ENCODE measurements at places on chromosomes 3 and 15.

GRCh38 chr3:112002096-112002971, 3.6 kb downstream of the TAGLN3 start:
- no peak for DNase-seq

DNA sequence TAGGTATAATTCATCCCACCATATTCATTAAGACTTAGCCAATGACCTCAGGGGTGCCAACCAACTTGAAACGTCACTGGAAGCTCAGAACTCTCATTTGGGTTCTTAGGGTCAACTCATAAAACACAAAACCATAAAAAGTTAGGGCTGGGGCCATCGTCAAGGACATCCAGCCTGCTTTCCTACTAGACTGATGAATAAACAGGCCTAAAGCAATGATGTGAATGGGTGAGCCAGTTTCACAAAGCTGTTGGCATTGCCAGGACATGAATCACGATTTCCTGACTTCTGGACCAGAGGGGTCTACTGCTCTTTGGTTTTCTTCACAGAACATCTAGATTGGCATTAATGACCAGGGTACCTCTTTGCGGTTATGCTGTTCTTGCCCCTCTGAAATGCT, 64.7 kb downstream of the EOMES start:
- DNase-seq, result no peak

GRCh38 chr3:134018406-134018805, 11.3 kb downstream of the SLCO2A1 start:
- no peak for DNase-seq

DNA sequence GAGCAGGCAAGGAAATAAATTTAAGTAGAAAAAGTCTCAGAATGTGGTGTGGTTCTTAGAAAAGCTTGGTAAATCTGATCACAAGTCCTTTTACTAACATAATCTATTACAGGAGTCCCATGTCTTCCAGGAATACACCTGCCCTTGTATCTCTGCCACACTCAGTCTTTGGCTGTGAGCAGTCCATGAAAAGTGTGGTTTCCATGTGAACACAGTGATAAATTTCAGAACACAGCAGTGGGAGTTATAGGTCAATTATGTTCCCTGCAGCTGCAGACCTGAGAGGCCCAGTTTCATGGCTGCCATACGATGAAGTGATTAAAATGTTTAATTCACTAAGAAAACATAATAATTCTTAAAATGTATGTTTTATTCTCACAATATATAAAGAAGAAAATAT, 366.9 kb upstream of the STAC start:
- no peak for DNase-seq

GRCh38 chr3:33795856-33796536, 2.4 kb upstream of the PDCD6IP start:
- DNase-seq, result no peak

- no peak for DNase-seq
Observed at GRCh38 chr3:150635526-150635925, 32.4 kb downstream of the SELENOT start.

GRCh38 chr3:193773266-193774220, 180.5 kb downstream of the OPA1 start:
- no peak for DNase-seq

GRCh38 chr15:52556524-52557273, 12.1 kb downstream of the ARPP19 start:
- DNase-seq, result no peak

DNA sequence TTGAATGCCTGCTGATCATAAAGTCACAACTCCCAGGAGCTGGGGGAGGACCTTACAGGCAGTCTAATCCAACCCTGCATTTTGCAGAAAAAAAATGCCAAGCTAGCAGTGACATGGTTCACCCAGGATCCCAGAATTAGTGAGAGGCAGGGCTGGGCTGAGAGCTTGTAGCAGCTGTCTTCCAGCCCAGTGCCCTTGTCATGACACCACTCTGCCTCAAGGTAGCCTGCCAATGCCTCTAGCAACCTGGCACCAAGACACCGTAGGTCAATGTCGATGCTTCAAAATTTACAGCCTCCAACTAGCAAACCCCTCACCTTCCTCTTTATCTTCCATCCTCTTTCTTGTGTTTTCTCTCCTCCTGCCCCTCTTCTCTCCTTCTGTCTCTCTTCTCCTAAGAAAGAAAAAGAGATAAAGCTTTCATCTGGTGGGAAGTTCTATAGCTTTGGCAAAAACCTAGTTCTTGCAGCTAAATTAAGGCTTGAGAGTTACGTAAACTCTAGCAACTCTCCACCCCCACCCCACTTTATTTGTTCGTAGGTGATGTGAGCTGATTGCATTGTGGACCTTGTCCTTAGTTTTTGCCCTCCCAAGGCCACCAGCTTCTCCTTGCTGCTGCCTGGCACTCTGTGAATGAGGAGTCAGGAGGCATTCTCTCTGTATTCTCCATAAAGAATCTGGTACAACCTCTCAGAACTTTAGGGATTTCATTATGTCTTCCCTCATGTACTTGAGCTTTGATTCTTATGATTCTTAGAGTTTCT, 18.3 kb upstream of the BFSP2 start:
- no peak for DNase-seq

DNA sequence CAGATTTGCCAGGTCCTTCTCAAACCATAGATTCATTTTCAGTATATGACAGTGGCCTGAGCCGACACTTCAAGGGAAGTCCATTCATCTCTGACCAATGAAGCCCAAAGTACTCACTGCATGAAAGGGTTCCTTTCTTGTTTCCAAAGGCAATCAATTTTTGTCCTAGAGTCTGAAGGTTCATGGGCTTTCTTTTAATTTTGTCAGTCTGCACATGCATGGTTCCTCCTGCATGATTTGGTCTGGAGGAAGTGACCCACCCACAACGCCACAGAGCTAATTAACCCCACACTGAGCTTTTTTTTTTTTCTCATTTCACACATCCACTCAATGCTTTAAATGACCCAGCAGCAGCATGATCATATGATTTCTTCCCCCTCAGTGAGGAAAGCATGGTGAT, 216.4 kb downstream of the TIGIT start:
- no peak for DNase-seq

DNA sequence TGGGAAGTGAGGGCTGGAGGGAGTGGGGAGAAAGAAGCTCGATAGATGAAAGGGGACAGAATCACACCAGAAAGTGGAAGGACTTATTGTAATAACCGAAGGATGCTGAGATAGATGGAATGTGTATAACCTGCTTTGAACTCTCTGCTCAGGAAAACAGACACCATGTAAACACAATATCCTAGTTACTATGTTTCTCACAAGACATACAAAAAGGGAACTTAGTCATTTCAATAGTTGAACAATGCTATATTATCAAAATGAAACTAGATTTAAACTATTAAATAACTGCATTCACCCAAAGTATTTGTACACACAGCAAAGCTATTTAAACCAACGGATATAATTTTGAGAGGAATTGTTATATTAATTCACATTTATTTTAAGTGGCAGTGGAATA, 108.3 kb upstream of the GADL1 start:
- no peak for DNase-seq

DNA sequence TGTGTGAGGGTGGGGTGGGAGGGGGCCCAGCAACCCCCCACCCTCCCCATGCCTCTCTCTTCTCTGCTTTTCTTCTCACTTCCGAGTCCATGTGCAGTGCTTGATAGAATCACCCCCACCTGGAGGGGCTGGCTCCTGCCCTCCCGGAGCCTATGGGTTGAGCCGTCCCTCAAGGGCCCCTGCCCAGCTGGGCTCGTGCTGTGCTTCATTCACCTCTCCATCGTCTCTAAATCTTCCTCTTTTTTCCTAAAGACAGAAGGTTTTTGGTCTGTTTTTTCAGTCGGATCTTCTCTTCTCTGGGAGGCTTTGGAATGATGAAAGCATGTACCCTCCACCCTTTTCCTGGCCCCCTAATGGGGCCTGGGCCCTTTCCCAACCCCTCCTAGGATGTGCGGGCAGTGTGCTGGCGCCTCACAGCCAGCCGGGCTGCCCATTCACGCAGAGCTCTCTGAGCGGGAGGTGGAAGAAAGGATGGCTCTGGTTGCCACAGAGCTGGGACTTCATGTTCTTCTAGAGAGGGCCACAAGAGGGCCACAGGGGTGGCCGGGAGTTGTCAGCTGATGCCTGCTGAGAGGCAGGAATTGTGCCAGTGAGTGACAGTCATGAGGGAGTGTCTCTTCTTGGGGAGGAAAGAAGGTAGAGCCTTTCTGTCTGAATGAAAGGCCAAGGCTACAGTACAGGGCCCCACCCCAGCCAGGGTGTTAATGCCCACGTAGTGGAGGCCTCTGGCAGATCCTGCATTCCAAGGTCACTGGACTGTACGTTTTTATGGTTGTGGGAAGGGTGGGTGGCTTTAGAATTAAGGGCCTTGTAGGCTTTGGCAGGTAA, 8.1 kb downstream of the FAM131A start:
- no peak for DNase-seq

DNA sequence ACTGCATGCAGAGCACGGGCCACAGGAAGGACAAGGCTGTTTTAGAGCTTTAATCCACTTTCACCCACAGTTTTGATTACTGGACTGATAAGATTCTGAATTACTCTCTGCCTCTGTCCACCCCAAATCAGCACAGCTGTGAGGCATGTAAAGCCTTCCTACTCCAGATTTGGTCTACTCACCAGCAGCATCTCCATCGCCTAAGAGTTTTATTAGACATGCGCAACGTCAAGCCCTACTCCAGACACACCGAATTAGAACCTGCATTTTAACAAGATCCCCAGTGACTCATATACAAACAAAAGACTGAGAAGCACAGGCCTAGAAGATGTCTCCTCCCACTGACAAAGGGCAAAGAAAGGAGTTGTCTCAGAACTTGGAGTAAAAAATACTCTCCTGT, 221.2 kb downstream of the TUSC7 start:
- no peak for DNase-seq

- no peak for DNase-seq
Observed at GRCh38 chr15:69660114-69660513, 207.5 kb downstream of the RPLP1 start.

- DNase-seq, result no peak
Observed at GRCh38 chr3:32951410-32951811, at the start of gene CCR4. CCR4 (plus strand) TSS chr3:32951644; CDS start chr3:32953423, 1,779 bp downstream.

- no peak for DNase-seq
Observed at GRCh38 chr3:178479860-178480259, 56.4 kb upstream of the KCNMB2 start.

DNA sequence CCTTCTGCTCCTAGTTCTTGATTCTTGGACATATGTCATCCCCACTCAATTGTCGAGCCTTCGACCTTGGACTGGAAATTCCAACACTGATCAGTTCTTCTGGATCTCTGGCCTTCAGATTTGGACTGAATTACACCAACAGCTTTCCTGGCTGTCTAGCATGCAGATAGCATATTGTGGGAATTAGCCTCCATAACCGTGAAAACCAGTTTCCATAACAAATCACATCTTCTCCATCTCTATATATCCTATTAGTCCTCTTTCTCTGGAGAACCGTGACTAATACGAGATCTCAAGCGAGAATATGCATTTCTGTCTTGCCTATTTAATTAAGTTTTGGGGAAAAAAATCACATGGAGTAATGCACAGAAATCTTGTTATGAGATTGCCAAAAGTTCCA, 8.8 kb upstream of the BCHE start:
- no peak for DNase-seq

- DNase-seq, result no peak
Observed at GRCh38 chr3:21979706-21980105, 228.7 kb upstream of the ZNF385D start.

- no peak for DNase-seq
Observed at GRCh38 chr15:90301707-90302300, 36.3 kb downstream of the NGRN start.

- no peak for DNase-seq
Observed at GRCh38 chr15:29813009-29813408, 9.3 kb downstream of the TJP1 start.

DNA sequence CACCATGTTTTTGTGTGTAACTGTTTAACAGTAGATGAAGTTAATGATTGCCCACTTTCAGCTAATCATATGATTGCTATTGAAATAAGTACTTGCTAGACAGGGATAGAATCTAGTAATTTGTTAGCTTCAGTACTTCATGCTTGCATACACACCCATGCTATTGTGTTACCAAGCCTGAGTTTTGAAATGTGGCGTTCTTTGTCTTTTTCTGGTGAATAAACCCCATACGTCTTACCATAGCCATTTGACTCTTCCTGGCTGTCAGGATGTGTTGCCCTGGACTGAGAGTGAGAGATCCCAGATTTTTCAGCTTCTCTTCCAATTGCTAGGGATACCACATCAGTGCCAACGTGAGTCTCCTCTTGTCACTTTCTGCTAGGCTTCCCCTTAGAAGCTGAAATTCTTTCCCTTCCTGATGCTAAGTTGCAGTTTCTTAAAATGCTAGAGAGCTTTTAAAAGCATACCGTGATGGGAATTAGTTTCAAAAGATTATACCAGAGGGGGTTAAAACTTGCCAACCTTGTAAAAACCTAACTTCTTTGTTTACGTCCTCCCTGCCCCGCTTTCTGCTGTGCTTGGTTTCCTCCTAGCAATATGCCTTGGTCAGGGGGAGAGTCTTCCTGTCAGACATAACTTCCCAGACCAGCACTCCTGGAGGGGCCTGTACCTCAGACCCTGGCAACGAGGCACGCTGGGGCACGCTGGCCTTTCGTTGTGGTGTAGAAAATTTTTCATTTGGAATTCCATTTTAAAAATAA, 62.9 kb upstream of the ULK4 start:
- DNase-seq, result no peak

DNA sequence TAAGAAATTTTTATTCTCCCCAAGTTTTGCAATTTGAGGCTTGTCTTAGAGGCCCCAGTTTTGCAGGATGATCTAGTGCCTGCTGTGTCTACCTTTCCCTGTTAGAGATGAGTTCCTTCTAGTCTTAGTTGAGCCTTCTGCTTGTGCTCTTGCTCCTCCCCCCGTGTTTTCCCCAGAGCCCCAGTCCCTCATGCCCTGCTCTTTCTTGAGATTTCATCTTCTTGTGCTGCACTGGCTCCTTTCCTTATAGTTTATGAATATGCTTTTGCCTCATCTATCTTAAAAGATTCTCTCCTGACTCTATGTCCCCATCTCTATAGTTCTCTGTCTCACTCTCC, 4.7 kb downstream of the GAP43 start:
- no peak for DNase-seq

- no peak for DNase-seq
Observed at GRCh38 chr15:80570553-80570952, 124.6 kb upstream of the ABHD17C start.

DNA sequence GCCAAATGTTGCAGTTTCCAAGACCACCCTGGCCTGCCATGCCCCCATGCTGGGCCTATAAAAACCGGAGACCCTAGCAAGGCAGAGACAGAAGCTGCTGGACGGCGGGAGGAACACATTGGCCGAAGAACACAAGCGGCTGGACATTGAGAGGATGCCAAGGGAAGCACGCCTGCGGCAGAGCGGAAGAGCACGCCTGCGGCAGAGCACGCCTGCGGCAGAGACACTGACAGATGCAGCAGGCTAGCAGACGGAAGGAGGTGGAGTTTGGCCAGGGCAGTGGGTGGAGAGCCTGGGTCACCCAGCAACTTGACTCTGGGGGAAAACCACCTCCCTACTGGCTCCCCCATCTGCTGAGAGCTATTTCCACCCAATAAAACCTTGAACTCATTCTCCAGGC, 322.3 kb upstream of the TBL1XR1 start:
- DNase-seq, result no peak

- DNase-seq, result no peak
Observed at GRCh38 chr15:89855948-89856347, 37.8 kb downstream of the AP3S2 start.
